Iris pigment epithelial cell (primary cell): ENCODE measurements at places on chromosomes 2 and 18.
A peak's percentile ranks its signal among the peaks of the same experiment; 100 is the strongest.

DNA sequence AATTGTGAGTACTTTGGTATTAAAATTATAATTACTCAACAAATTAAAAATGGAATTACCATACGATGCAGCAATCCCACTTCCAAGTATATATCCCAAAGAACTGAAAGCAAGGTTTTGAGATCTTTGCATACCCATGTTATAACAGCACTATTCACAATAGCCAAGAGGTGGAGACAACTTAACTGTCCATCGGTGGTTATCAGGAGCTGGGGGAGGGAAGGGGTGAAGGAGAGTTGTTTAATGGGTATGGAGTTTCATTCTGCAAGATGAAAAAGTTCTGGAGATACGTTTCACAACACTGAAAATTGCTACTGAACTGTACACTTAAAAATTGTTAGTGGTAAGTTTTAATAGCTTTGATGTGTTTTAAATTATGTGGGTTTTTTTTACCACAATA, 25.7 kb downstream of the RAB10 start:
- no peak for DNase-seq

DNA sequence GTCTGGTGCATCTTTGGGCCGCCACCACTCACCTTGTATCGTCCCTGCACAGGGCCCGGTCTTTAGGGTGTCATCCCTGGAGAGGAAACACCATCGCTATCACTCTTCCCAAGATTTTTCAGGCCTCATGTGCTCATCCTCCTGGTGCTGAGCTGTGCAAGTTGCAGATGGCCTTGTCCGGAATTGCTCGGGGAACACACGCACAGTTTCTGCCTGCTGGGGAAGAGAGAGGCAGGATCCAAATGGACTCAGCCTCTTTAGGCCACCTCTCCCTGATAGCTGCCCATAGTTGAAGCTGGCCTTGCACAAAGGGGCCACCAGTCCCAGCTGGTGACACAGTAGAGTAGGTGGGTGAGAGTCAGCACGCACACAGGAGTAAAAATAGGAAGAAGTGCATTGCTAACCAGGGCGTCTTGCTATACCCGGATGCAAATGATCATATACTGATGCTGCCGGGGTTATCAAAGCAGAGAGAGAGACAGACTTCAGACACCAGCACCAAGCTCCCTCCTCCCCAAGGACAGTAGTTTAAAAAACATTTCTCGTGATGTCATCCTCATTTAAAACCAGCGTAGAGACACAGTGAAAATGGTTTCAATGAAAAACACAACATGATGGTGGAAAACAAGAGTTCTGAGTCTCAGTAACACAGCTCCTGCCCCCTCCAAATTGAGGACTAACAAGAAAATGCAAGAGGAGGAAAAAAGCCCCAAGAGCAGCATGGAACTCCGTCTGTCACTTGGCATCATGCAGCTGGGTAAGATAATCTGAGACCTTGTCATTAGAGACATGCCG, 147.5 kb upstream of the NCK2 start:
- no peak for DNase-seq

DNA sequence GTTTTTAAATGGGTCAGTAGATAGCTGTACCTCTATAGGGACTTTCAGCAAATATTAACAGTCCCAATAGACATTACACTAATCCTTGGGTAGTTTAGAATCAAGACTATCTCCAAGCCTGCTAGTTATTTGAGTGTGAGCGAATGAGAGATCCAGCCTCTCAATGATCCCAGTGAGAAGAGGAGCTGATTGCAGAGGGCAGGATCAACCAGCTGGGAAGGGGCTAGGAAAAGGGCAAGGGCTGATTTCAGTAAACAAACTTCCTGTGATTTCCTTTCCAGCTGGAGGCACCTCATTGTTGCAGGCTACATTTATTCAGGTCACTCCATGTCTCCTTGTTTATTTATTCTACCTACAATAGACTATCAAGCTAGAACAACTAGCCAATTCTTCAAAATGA, 84.1 kb upstream of the CTNNA2 start:
- no peak for DNase-seq

- peak; percentile 59 for DNase-seq
These were observed 306.0 kb downstream of the CLIP4 start for GRCh38 chr2:29420999-29421782.

DNA sequence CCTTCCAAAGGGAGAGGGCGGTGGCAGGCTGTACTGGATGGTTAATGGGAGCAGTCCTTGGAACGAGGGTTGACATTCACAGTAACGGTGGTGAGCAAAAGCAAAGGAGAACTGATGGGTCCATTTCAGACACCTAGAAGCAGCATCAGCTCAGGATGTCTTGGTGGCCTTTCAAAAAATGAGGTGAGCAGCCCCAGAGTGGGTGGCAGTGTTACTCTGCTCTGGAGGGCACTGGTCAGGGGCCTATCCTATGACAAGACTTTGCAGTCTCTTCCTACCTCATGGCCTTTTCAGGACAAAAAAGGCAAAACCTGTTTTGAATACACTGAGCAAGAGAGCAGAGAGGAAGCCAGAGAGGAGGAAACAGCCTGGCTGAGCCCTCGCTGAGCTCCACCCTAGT, 23.5 kb downstream of the CAPN14 start:
- DNase-seq, result no peak

DNA sequence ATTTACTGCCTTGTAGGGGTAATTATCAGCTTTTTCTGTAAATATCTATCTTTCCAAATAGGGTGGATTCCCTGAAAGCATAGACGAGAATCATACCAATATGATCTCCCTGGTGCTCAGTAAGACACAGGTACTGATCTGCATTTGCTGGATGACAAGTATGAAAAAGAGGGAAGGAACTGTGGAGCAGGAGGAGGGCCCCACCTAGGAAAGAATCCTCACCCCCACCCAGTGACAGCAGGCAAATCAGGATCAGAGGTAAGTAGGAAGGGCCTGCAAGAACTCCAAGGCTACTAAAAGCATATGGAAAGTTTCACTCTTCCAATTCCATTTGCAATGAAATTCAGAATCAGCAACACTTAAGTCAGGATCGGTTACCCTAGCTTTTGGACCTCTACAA, 42.3 kb downstream of the METTL8 start:
- DNase-seq, result no peak

DNA sequence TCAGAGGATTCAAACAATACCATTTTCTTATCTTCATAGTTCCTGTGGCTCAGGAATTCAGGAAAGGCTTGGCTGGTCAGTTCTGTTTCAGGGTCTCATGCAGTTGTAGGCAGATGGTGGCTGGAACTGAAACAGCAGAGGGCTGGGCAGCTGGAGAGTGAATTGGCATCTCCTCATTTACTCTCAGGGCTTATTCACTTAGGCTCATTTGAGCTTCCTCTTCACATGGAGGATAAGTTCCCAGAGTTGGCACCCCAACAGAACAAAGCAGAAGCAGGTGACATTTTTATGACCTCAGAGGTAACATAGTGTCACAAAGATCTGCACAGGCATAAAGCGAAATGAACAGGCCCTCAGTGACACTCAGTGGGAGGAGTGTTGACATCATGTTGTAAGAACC, 66.1 kb downstream of the RBBP8 start:
- DNase-seq, result peak; percentile 65

GRCh38 chr2:30271301-30271700, 40.0 kb downstream of the LBH start:
- no peak for DNase-seq

GRCh38 chr18:26819046-26819445, 46.5 kb downstream of the AQP4 start:
- no peak for DNase-seq

DNA sequence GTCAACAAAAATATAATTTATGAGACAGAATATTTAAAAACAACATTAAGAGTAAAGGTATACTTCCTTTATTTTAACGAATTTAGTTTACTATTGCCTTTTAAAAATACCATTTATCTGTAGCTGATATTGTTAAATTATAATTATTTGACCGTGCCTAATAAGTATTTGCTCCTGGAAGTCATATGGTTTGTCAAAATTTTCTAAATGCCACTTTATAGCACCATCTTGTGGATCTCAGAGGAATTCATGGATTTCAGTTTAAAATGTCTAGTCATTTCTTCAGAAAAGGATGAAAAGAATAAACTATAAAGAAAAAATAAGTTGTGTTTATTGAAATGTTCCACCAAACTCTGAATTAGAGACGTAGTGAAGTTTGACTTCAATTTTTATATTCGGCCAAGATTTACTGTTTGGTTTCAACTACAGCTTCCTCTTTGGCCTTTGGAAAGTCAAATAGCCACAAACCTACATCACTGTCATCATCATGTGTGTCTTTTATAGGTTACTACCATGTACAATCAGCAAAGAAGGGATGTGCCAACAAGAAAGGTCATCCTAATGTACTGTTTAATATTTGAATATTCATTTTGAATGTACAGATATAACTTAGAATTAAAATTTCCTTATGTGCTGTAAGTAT, 10.3 kb upstream of the FTCDNL1 start:
- peak; percentile 44 for DNase-seq

DNA sequence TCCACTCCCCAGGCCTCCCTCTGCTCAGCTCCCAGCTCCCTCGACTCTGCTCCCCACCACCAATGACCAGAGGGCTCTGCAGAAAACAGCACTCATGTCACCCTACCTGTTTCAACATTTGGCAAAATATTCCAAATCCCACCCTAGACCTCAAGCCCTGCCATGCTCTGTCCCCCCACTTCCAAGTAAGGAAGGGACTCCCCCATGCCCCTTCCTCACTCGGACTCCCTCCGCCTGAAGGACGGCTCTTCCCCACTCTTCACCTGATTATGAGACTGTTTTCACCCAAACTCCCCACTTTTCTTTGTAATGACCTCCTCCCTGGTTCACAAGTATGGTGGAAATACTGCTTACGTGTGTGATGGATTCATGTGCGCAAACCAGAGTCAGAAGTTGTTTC, 208.4 kb downstream of the MGAT5 start:
- no peak for DNase-seq

DNA sequence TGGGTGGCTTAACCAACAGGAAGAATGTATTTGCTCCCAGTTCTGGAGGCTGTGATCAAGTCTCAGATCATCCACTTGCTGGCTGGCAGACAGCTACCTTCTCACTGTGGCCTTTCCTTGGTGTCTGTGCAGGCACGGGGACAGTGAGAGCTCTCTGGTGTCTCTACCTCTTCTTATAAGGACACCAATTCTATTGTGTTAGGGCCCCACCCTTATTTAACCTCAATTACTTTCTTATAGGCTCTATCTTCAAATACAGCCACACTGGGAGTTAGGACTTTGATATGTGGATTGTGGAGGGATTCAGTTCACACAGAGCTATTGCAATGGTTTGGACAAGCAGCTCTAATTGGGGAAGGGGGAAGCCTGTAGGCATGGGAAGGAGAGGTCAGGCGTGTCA, 25.3 kb upstream of the IL1RN start:
- DNase-seq, result no peak

GRCh38 chr2:222998459-222998858, 53.5 kb upstream of the KCNE4 start:
- DNase-seq, result no peak

DNA sequence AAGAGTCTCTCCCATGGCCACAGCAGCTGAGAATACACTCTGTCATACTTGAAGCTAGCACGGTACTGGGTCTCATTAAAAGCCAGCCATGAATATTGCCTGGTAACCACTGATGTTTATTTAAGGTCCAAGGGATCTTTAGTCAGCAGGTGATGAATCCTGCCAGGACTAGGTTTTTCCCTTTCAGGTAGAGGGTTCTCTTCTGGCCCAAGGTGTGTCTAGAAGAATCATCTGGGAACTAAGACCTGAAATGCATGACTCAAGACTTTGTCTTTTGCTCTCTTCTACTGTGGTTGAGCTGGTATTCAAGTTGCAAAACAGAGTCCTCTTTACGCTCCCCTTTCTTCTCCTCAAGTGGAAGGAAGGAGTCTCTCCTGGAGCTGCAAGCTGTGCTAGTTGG, 400.5 kb upstream of the FSIP2 start:
- no peak for DNase-seq

DNA sequence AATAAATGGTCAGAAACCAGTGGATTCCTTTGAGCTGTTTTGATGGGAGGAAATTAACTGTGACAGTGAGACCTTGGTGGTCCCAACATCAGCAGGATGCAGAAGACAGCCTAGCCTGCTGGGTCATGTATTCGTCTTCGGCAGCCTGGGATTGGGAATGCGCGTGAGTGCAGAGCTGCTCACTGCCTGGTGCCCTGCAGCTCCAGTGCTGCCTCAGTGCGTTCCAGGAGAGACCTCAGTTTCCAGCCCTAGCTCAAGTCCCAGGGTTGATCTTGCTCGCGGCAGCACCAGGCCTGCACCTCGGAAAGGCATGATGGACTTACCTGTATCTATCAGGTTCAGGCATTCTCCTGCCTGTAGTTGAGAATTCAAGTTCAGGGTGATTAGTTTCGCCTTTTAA, 203.9 kb downstream of the SH3RF3 start:
- DNase-seq, result no peak
